ENCODE measurements at places on chromosomes 12 and 14.

DNA sequence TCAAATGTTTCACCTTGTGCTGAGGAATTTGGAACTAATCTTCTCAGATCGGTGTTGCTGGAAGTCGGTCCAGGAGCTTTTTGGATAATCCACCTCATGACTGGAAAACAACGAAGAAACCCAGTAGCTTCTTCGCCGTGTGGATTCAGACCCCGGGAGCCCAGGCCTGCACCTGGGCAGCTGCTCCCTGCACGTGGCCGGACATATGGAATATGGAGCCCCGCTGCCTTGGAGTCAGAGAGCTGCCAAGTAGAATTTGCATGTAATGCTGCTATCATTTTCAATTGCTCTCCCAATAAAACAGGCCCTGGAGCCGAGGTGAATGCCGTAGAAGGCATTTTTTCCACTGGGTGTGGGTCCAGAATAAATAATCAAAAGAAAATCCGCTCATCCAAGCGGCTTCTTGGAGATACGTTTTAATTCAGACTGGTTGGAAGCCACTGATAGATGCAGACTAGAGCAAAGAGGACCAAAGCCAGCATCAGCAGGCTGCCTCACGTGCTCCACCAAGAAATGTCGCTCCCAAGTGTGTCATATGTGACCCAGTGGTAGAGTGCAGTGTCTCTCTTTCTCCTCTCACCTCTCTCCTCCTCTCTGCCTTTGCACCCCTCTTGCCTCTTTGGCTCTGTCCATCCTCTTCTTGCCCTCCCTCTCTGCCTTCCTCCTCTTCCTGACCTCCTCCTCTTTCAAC lies 115.3 kb downstream of the ZNF664 start:
- DNase-seq = no peak

DNA sequence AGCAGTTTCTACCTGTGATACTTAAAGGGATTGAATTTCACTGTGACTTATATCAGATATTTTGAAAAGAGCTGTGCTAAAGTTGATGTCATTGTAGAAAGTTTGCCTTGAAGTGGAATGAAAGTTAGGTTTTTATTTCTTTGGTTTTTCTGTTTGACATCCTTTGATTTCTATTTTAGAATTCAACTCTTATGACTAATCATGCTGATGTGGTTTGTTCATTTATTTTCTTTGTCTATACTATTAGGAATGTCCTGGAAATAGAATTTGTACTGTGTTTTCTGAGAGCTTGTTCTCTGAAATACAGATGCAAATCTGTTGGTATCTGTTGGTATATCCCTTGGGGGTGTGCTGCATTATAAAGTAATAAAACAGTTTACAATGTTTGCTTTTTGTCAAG lies 3.3 kb downstream of the CNOT2 start:
- DNase-seq = no peak

DNA sequence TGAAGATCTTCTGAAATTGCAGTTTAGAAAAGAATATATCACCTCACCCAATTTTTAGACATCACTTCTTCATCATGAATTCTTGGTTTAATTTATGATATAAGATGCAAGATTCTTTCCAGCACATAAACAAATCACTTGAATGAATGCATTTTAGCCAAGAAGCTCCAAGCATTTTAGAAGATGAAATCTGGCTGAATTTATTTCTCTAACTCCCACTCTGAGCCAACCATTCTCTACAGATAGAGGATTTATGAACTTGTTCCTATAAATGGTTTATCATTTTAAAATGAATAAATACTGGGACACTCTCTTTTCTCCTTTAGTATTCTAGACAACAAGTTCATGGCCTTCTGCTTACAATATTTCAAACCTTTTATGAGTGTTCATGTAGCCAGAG lies 71.7 kb downstream of the GRIP1 start:
- DNase-seq = no peak

DNA sequence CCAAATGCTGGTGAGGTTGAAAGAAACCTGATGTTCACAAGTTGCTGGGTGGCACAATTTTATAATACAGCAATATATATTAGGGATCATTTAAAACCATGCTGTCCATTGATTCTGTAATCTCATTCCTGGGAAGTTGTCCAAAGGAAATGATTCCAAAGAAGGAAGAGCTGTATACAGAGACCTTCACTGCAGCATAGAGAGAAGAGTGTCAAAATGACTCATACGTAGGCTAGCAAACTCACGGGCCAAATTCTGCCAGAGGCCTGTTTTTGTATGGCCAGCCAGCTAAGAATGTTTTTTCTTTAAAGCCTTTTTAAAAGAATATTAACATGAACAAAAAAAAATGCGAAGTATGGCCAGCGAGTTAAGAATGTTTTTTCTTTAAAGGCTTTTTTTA lies 69.2 kb upstream of the MED13L start:
- DNase-seq = no peak

- DNase-seq = no peak
These were observed 68.6 kb downstream of the RFLNA start for GRCh38 chr12:124363353-124363965.

DNA sequence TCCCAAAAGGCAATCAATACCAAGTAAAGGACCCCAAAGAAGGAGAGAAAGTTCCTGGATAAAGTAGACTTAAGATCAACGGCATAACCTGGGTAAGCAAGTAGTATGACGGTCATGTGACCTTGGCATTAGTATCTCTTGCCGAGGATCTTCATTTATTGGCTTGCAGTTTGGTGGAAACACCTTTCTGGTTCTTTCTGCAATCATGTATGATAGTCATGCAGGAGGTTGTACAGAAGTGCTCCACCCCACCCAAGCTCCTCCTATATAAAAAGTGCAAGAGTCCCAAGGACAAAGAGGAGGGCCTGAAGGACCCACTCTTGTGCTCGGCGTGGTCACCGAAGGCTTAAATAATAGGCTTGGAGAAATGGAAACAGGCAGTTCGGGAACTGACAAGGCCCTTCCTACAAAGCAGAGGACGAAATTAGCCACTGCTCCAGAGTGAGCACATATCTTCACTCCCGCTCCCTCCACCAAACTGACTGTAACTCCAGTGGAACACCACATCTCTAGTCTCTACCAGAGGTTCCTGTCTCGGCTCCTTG lies 750 bp downstream of the CS start:
- DNase-seq = peak; percentile 65

DNA sequence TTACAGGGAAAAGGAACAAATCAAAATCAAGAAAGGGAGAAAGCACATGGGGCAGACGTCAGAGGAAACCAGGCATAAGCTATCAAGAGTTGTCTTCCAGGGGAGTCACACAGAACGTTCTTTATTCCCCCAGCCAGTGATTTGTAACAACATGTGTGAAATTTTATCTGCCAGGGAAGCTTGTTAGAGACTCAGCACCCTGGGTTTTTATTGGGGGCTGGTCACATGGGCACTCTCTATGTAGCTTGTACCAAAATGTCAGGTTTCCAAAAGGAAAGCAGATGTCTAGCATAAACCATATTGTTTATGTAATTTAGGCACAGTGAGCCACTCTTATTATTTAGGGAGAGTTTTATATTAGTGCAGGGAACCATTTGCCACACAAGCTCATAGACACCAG lies 440.4 kb upstream of the DCN start:
- no peak for DNase-seq

- DNase-seq = no peak
These were observed 100.0 kb downstream of the PAPOLA start for GRCh38 chr14:96602186-96602585.

GRCh38 chr12:113358381-113359132 lies at the start of gene PLBD2:
TSS of gene PLBD2 (plus strand) at chr12:113358587. CDS start at chr12:113358601, 14 bp downstream.
- DNase-seq = peak; percentile 83

DNA sequence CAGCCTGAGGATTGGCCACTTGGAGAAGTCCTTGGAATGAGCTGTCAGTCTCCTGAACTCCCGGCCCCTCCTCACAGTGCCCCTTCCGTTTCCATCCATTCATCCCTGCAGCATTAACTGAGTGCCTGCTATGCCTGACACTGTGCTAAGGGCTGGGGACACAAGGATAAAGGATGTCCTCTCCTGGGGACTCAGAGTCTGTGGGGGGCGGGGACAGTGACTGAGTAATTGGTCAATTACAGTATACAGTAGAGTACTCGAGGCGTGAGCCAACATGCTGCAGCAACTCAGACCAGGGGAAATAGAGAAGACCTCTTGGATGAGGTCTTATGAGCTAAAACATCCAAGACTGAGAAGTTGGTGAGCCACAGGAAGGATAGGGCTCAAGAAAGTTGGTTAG lies 43.4 kb upstream of the PWP1 start:
- no peak for DNase-seq

GRCh38 chr12:29750131-29750927 lies 33.4 kb downstream of the TMTC1 start:
- DNase-seq = no peak

DNA sequence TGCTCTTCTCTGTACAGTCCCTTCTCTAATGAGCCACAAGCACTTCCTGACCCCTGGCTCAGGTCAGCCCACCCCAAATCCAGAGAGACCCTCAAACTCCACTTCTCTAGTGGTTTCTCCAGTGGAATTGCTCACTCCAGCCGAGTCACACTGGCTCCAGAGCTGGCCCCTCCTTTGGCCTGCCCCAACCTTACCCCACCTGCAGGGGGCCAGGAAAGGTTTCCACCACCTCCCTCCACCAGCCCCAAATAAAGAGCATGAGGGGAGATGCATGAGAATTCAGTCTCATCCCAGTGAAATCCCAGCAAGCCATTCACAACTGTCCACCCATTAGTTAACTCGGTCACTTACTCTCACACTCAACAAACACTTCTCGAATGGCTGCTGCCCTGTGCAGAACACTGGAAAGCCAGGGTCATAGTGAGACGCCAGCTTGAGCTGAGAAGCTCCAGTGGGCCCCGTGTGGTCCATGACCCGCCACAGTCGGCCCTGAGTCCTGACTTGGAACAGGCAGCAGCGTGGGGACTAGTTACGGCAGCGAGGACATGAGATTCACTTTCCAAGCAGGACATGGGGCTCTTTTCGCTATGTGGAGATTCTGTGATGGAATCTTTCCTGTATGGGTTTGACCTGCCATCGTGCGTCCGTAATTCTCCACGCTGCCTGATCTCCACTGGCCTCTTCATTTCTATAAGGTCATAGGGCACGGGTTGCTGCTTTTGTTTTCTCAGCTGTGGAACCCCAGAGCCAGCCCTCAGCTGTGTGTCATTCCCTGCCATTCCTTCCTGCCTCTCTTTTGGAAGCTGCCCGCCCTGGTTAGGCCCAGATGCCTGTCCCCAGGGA lies 44.2 kb downstream of the SLC6A12 start:
- no peak for DNase-seq

DNA sequence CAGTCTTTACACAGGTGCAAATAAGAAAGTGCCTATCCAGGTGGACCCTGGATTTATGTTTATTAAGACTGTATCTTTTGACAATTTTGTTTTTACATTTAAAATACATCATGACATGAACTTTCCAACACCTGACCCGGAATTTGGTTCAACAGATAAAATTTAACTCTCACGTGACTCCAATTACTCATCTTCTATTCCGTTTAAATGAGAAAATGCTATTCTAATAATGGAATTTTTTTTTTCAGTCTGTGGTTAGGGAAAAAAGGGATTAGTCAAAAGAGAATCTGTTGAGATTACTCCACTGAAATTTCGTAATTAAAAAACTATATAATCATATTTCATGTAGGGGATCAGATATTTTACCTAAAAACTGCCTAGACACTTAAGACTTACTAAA lies 11.1 kb downstream of the VPS37B start:
- DNase-seq = no peak

GRCh38 chr14:93970585-93970964 lies 5.8 kb downstream of the ASB2 start:
- DNase-seq = peak; percentile 49

DNA sequence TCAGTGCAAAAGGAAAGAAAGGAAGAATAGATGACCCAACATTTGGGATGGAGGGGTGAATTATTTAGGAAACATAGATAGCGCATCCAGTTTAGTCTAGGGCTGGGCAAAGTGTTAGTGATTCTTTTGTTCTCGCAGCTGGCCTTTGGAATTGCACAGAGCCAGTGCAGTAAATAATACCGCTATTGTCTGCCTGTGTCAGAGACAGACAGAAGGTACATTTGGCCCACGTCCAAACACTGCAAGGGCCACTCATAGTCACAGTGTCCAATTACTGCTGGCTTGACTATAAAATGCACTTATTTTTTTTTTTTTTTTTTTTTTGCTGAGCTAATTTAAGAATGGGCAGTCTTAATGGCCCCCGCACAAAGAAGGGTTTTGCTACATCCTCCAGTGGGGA lies 638.6 kb downstream of the BCL11B start:
- no peak for DNase-seq

GRCh38 chr12:76402259-76402658 lies 54.0 kb upstream of the BBS10 start:
- DNase-seq = no peak

DNA sequence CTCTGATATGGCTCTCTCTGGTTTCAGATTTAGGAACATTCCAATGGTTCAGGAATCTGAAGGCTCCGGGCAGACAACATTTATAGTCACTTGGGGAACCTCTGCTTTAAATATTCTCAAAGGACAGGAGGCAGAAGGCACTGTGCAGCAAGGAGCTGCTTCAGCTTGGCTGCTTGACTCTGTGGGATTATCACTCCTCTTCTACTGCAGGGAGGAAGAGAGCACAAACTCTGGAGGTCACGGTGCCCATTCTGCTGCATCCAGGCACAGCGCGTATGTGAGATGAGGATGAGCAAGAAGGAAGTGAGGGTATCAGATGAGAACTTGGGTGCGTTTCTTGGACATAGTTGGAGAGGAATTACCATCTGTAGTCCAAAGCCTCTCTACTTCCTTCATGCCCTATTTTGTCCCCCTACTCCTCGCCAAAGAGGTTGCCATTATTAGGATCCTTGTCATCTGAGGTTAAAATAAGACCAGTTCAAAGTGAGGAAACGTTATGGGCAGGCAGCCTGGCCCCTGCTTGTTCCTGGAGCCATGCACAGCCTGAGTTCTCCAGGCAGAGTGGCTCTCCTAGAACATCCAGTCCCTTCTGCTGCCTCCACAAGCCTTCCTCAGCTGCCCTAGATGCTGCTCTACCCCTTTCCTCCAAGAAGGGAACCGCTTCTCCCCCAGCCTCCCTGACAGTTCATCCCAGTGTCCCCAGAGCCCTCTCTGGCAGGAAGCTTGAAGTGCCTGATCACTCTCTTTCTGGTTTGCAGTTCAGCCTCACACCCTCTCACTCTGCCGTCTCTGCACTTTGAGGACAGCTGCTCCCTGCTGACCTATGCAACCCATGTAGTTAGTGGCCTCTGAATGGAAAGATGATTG lies 12.5 kb downstream of the FGF6 start:
- DNase-seq = no peak

DNA sequence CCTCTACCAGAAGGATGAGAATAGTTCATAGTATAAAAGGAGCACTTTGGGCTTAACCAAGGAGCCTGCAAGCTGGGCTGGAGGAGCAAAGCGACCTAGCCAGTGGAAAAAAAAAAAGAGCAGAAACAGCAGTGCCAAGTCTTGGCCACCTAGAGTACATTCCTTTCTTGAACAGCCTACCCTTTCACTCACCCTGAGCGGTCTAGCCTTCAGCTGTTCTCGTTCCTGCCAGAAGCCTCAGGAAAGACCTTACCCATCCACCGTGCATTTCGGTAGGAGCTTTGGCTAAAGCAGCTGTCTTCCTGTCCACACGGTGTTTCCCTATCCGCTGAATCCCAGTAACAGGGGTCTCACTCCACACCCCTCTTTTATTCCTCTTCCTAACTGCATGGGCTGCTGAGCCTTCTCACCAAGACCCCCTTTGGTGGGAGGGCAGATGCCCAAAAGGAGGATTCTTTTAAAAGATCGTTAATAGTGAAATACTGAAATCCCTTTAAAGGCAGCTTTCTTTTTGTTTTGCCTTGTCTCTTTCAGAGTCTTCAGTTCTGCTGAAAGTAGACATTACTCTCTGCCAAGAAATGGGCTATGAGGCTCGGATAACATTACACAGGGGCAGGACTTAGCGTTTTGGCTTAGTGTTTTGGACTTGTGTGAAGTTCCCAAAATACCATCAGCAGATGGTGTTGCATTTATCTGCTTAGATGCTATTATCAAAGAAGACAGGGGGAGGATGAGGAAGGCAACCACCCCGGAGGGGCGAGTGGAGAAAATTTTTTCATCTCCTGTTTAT lies 88.5 kb upstream of the METAP2 start:
- DNase-seq = no peak

Data from HT-29 (cell line).